PC-9 (cell line): ENCODE measurements at places on chromosomes 2 and 18. TPM values are rescaled to one million over a fixed set of nuclear protein-coding genes. Genes with fewer than 3 reads are reported as not detected.

DNA sequence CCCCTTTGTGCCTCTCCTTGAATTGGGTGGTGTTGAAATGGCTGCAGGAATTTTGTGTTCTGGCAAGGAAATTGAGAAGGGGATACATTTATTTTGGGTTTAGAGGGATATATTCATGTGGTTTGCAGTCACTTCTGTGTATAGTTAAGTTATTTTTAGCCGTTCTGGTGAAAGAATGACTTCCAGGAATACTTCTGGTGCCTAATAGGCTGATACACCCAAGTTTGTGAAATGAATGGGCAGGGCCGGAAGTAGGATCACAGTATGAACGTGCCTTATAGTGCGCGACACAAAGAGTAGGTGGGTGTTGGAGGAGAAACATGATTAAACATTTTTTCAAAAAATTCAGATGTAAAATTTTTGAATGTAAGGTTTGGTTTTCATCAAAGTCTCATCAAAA is 168.6 kb upstream of the ATP5MC3 start:
- DNase-seq: no peak

- no peak for DNase-seq
These were observed 314.0 kb upstream of the REV1 start for GRCh38 chr2:99803846-99804245.

- no peak for DNase-seq
These were observed 23.1 kb upstream of the RBMS1 start for GRCh38 chr2:160516547-160517365.

GRCh38 chr18:33594799-33595198 is 16.8 kb downstream of the ASXL3 start:
- DNase-seq: no peak

GRCh38 chr2:168848225-168848624 is 42.0 kb downstream of the SPC25 start:
- no peak for DNase-seq

- no peak for DNase-seq
These were observed 19.4 kb downstream of the EXOC6B start for GRCh38 chr2:72806280-72806945.

AKAIN1 gene
- total RNA-seq: not detected in 2 replicates

CYTIP gene
- not detected in 2 replicates for total RNA-seq

AFF3 gene
- total RNA-seq: not detected in 2 replicates

PAX3 gene
- total RNA-seq: not detected in 2 replicates
